ENCODE measurements at places on chromosomes 16 and 17.

DNA sequence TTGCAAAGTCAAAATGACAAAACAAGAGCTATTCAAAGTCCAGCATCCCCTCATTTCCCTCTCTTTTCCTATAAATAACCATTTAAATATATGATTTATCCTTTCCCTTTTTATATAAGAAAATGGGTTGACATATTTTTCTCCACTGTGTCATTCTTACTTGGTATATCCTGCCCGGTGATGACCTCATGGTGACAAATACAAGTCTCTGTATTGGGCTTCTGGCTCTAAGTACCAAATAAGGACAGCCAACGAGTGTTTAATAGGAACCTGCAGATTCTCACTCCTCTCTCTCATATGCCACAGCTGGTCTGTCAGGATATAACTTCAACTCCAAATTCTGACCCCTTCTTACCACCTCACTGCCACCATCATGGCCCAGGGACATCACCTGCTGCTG is 25.5 kb upstream of the CBLN1 start:
- DNase-seq = no peak

DNA sequence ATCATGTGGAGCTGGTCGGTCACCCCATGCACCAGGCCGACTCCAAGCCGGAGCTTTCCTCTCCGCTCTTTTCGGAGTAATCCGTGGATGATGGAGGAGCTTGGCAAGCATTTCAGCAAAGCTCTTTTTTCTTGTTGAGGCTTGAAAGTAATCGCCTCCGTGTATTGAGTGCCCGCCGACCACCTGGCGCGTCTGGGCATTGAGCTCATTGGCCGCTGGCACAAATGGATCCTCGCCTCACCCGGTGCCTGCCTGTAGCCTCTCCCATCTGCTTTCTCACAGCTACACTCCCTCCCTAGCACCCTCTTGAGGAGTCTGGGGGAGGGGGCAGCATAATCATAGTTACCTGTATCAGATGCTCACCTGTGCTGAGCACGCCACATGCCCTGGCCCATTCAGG is 148.9 kb downstream of the CMIP start:
- DNase-seq = no peak

DNA sequence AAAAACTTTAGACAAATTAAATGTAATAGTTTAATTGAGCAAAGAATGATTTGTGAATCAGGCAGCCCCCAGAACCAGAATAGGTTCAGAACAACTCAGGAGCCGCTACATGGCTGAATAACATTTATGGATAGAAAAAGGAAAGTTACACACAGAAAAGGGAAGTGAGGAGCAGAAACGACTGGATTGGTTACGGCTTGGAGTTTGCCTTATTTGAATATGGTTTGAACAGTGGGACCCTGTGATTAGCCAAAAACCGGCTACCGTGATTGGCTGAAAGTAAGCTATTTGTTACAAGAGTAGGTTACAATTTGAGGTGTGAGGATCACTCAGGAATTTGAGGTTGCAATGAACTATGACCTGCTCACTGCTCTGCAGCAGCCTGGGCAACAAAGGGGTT is 1139.8 kb downstream of the CDH11 start:
- no peak for DNase-seq

GRCh38 chr17:50468304-50469207 is at the start of gene CHAD:
Gene CHAD (minus strand): TSS chr17:50468880. CDS start chr17:50468813, 67 bp downstream.
- no peak for DNase-seq

DNA sequence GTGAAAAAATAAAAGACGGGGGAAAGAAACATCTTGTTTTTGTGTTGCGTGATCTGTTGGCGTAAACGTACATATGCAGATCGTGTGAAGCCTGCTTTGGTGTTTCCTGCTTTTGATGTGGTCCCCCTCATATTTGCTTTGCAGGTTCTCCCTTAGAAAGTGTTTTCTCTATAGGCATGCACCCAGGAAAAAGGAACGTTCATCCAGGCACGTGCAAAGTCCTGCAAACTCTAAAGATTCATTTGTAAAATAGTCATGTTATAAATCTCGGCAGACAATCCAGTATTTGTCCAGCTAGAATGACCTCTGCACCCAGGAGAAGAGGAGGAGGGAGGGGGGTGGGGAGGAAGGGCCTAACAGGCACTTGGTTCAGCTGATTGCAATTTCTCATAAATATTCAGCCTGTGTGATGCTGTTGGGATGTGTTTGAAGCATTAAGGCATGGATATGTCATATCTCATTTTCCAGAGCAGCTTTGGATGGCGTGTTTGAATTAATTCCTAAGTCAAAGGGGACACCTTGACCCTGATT is 40.3 kb upstream of the DDX52 start:
- DNase-seq = no peak

DNA sequence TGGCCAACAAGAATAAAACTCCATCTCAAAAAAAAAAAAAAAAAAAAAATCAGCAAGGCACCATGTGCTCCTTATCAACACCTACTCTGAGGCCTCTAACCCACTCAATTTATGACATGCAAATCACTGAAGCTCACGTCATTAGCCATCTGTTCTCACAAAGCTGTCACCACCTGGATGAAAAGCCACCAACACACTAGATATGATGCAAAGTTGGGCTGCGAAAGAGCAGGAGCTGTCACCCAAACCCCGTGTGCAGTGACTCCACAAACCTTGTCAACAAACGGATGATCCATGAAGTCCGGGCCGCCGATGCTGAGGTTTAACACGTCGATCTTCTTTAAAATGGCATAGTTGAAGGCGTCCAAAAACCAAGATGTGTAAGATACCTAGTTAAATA is 25.3 kb downstream of the MBTPS1 start:
- DNase-seq = no peak

- DNase-seq = no peak
Observed at GRCh38 chr16:15605839-15606517, 37.0 kb downstream of the MARF1 start.

DNA sequence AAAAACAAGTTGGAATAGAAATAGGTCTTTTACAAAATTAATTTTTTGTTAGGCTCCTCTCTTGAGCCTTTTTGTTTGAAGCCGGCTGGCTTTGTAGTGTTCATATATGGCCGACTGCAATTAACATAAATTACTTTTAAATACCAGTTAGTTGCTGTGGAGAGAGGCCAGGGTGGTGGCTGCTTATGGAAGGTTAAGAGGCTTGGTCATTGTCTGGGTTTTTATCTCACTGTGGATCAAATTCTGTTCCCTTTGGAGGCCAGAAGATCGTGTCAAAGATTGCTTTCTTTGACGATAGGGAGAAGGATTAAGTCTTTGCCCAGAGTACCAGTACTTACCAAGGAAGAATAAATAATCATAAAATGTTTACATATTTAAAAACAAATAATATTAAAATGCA is 39.9 kb downstream of the MSI2 start:
- DNase-seq = no peak

- no peak for DNase-seq
Observed at GRCh38 chr17:36682773-36683172, 81.4 kb downstream of the MRM1 start.

DNA sequence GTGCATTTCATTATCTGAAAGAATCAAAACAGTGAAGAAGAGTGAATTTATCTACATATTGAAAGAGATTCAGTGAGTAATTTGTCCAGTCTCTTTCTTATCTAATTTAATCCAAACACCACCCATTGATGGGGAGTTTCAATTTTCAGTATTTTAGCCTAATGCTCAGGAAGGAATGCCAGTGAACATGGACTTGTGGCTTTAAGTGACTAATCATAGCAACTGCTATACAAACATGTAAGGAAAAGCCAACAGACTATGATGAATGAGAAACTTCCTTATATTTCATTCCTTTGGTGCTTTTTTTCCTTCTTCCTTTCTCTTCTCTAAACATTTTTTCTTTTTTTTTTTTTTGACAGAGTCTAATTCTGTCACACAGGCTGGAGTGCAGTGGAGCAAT is 885.8 kb downstream of the KCNJ2 start:
- no peak for DNase-seq
